Hematopoietic multipotent progenitor cell treated with erythropoietin and hydrocortisone succinate and interleukin-3 and kit ligand, for 4 days (in vitro differentiated cells): ENCODE measurements at places on chromosomes 1 and 21.
A peak's percentile ranks its signal among the peaks of the same experiment; 100 is the strongest.

DNA sequence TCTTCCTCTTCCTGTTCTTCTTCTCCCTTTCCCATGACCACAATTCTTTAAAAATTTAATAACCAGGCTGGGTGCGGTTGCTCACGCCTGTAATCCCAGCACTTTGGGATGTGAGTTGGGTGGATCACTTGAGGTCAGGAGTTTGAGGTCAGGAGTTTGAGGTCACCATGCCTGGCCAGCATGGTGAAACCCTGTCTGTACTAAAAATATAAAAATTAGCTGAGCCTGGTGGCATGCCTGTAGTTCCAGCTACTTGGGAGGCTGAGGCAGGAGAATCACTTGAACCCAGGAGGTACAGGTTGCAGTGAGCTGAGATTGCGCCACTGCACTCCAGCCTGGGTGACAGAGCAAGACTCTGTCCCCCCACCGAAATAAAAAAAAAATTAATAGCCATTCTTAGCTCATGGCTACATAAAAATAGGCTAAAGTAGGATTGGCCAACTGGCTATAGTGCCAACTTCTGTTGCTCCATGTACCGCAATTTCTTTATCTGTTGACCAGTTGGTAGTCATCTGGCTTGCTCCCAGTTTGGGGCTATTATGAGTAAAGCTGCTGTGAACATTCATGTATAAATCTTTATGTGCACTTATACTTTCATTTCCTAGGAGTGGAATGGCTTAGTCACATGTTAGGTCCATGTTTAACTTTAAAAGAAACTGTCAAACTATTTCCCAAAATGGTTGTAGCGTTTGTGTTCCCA, 136.3 kb downstream of the PEX14 start:
- no peak for DNase-seq

DNA sequence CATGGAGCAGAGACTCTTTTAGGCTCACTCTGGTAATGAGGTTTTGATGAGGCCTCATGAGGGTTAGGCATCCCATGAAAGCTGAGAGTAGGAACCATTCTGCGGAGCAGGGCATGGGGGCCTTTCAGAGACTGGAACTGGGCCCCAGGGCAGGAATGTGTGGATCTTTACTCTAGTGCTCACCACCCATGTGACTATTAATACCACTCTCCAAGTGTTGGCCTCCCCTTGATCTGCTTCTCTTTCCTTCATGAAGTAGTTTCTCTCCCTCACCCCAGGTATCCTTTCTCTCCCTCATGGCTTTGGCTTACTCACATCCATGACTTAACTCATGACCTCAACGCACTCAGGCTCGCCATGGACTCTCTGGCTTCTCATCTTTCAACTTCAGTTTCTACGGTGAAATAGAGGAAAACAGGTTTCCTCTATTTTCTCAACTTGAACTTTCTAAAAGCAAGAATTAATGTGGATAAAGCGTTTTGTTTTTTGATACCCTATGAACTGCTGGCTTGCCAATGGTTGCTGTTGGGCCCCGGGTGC, 50.5 kb upstream of the GADD45A start:
- no peak for DNase-seq

DNA sequence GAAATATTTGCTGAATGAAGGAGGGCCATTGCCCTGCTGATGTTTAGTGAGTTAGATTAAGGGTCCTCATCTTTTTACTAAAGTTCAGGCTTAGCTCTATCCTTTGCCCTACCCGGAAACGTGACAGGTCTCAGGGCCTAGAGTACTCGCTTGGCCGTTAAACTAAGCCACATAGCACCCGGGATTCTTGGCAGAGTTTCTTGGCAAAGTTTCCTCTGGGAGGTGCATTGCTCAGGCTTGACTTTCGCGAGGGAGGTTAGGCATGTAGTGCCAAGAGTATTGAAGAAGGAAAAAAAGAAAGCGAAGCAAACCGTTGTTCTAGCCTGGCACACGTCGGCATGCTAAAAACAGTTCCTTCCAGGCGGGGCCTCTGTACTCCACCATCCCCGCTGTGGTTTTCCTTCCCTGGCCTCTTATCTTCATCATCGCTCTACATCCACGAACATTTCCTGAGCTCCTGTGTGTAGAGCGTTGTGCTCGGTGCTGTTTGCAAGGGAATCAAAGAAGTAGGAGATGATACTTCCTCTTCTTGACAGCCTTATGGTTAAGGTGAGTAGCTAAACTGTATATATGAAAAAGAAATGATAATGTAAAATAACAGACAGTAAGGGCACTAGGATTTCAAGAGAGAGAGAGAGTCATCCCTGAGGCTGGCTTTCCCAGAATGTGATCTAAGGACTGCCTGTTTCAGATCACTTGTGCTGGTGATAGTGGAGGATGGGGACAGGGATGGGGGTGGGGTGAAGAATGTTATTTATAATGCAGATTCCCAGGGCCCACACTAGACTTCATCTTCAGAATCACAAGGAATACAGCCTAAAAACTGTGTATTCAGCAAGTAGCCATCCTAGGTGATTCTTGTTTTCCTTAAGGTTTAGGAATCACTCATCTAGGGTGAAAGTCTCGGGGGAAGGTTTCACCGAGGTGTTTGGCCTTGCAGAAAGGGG, 18.8 kb downstream of the RNF220 start:
- peak; percentile 82 for DNase-seq

- peak; percentile 62 for DNase-seq
Observed at GRCh38 chr1:223230161-223230881, 87.3 kb upstream of the TLR5 start.

DNA sequence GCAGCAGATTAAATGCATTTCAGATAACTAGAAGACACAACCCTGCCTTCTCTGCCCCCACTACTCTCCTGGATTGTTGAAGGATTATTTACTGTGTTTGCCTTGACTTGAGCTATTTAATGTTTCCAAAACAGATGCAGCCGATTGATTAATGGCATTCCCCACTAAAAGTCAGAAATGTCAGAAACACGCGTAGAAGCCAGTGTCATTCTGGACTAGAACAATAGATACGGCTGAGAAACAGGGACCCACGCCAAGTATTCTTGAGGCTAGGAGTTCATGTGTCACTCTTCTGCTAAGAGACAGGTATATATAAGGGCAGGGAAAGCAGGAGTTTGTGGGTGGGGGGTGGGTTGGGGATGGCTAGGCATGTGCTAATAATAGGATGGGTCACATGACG, 366.7 kb upstream of the PROX1 start:
- no peak for DNase-seq

- peak; percentile 56 for DNase-seq
Observed at GRCh38 chr1:235050911-235051360, 77.7 kb downstream of the TOMM20 start.

GRCh38 chr21:46189213-46189958, 5.1 kb upstream of the SPATC1L start:
- no peak for DNase-seq

DNA sequence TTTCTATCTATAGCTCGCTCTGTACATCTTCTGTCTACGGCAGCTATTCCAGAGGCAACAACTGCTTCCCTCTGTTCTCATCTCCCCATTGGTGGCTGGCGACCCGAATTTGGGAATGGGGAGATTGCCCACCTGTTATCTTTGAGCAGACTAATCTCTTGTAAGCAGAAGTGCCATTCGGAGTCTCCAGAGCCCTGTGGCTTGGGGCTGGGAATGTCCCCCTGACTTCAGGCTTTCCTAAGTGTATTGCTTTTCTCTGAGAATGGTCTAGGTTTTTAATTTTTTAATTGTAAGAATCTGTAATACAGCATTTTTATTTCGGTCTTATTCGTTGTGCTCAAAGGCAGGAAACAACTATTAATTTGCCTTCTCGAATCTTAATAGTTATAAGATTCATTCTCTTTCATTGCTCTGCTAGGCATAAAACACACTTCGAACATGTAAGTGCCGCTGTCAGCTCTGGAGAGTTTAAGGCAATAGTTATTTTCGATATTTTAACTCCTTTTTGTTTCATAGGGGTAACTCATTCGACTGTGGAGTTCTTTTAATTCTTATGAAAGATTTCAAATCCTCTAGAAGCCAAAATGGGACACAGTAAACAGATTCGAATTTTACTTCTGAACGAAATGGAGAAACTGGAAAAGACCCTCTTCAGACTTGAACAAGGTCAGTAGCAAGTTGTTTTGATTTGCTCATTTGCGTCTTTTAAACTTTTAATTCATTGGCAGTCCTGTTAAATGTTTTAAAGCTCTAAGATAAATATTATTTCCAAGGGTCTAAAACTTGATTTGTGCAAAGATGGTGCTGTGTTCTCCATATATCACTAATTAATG, 514 bp downstream of the AGL start:
- DNase-seq: peak; percentile 16

DNA sequence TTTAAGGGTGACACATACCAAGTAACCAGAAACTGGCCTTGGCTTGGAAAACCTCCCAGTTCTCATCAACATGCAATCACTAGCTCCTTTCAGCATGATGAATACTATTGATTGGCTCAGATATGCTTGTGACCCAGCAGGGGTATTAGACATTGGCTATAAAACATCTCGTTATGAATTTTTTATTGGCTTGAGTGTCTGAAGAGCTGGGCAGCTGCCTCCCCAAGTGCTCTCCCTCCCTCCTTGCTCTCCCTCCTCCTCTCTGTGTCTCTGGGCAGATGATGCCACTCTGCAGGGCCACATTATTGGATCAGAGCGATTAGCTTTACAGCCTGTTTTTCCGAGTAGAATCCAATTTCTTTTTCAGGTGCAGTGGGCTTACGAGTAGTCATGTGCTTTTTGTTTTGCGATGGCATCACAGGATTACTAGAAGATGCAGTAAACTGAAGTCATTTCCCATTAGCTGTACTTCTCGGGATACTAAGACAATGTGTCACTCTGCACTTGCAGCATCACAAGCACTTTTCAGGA, 79.3 kb upstream of the ATF3 start:
- DNase-seq: no peak

DNA sequence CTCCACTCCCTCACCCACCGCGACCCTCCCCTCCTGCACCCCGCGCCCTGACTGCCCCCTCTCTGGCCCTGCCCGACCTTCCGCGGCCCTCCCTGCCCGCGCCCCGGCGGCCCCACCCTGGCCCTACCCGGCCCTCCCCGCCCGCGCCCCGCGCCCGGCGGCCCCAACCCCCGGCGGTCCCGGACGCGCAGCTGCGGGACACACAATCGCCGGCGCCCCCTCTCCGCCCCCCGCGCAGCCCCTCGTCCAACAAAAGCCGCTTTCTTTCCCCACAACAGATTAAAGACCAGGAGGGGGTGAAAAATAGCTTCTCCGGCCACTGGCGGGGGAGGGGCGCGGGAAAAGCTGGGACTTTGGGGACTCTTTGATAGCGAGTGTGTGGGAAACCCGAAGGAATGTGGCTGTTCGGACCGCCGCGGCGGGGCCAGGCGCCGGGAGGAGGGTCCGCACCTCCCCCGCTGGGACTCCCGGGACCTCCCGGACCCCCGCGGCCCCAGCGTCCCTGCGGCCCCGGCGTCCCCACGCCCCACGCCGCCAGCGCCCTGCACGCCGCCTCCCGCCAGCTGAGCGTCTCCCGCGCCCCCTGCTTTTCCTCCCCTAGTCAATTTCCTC, 8.8 kb upstream of the ID3 start:
- DNase-seq: no peak

DNA sequence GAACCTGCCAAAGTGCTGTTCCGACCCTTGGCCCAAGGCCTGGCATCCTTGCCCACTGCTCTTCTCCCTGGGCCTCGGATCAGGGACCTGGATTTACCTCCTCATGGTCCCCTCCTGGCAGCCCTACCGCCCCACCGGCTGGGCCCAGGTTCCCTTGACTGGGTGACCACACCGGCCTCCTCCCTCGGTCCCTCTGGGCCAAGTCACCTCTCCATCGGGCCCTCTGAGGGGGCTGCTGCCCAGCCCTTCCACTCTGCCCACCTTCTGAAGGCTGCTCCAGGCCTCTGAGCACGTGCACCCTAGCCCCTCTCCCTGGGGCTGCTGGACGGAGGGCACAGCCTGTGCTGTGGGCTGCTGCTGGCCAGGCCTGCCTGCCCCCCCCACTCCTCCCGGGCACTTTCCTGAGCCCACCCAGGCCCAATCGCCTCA, 9.3 kb upstream of the MMEL1 start:
- no peak for DNase-seq

GRCh38 chr1:220926146-220926545, 46.9 kb downstream of the HLX start:
- DNase-seq: no peak

- DNase-seq: no peak
Observed at GRCh38 chr1:212586206-212587015, 22.1 kb upstream of the ATF3 start.

DNA sequence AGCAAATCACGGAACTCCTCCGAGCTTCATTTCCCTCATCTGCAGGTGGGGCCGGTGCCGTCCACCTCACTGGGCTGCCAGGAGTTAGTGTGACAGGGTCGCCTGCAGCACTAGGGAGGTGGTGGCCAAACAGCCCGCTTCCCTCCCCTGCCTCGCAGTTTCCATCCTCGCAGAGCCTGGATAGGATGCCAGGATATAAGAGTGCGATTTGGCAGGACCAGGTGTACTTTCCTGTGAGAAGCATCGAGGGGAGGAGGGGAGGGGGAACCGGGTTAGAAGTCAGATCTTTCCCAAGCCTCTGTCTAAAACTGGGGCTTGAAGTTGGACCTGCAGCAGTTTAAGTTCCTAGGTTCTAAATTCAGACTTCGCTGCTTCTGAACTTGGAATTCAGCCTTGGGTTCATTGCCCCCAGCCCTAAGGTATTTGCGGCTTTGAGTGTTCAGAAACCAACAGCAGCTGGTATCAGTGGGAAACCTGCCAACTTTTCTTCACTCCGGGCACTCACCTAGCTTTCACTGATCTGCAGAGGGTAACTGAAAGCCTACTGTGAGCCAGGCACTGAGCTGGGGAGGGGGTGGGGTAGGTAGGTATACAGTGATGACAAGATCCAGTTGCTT, 1.7 kb upstream of the JUN start:
- peak; percentile 20 for DNase-seq

DNA sequence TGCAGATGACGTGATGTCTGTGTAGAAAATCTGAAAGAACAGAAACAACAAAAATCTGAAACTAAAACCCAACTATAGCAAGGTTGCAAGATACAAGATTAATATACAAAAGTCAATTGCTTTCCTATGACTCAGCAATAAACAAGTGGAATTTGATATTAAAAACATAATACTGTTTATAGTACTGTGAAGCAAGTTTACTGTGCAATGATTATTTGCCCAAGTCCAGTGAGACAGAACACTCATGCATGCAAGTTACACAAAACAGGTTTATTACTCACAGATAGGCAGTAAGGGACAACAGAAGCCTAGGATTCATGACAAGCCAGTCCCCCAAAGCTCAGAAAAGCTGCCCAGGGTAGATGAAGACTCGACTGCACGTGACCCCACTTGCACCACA, 62.4 kb upstream of the RAB4A start:
- DNase-seq: no peak

DNA sequence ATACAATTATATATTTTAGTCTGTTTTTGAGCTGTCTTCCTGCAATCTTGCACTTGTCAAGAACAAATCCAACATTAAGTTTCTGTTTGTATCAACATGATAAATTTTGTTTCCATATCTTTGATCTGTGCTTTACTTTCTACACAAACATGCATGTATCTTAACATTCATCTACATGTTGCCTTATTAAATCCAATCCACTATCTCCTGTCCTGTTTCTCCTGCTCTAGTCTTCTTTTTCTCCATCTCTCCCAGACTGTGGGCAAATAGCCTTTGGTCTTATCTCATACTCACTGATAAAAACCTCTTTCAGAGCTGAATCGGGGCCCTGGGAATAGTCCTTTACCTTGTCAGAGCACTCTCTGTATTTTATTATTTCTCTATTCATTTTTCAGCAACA, 101.3 kb downstream of the PLPPR4 start:
- DNase-seq: no peak
